ENCODE measurements at places on chromosomes 3 and 15.

DNA sequence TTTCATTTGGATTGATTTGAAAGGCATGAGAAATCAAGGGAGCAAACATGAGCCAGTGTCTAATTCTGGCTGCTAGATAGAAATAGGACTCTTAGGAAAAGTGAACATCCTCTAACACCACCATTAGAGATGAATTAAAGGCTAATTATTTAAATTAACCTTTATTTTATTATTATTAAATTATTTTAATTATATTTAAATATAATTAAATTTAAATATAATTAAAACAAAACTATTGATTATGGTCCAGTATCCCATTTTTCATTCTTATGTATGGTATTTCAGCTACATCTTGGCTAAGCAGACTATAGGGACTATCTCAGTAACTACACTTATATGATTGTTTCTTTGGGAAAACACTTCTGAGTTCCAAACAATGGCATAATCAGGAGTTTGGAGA, 904.8 kb downstream of the NAALADL2 start:
- ATAC-seq = no peak

GRCh38 chr3:96831175-96831574, 16.8 kb downstream of the EPHA6 start:
- ATAC-seq = no peak

- no peak for ATAC-seq
Measured at GRCh38 chr15:29093065-29093435, 176.6 kb downstream of the NSMCE3 start.

GRCh38 chr3:49674497-49674983, 389 bp downstream of the APEH start:
- ATAC-seq = peak; percentile 60

DNA sequence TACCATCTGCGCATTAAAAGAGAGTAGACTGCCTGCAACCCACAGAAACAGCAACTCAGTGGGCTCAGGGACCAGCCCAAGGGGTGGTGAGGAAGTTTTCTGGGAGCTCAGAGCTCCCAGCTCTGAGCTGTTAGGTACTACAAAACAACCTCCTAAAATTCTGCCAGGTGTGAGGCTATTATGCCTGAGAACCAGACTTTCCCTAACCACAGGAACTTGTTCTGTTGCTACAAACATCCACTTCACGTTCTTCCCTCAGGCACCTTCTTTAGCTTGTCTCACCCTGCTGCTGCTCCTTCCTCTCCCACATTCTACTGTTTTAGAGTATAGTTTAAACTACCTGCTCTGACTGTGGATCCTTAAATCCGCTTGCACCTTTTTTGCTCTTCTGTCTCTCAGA, 399.4 kb downstream of the ROBO1 start:
- ATAC-seq = no peak

DNA sequence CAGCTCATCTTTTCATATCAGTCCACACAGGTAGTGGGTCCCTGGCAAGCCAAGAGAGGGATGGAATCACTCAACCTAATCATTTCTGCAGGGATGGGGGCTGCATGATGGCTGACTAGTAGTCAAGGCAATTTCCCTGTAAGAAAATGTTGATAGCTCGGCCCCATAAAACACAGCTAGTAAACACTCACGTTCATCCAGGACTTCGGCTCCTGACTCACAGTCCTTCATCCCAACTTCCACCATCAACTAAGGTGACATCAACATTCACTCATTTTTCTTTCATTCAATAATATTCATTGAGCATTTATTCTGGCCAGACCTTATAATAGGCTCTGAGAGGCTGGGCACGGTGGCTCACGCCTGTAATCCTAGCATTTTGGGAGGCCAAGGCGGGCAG, 4.4 kb upstream of the ACAP2 start:
- no peak for ATAC-seq

- ATAC-seq = no peak
Measured at GRCh38 chr15:45863881-45864580, 229.2 kb downstream of the SQOR start.

DNA sequence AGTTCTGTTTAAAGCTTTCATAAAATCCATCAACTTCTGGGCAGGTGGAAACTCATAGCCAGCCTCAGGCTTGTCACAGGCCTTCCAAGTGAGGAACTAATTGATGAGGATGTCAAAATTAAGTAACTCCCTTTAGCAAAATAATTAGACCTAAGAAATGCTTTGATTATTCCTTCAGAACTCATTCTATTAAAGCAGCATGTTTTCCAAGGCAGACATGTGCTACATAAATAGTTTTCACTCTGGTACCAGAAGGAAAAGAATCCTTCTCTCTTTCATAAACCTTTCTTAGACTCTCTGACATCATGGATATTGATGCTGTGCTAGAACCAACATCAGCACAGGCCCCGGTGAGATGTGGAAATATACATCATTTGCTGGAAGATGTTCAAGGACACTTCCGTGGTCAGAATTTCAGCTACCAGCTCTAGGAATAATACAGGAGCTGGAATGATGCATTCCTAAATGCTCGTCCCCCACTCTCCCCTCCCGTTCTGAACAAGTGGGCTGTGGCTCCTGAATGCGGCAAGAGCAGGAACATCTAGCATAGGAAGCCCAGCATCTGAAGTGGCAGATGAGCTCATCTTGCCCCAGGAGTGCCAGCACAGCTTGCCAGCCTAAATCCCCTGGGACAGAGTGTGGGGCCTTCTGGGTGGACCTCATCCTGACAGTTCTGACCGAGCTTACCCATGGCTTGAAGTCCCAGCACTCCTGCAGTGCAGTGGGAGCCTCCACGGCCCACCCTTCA, 82.4 kb downstream of the WWTR1 start:
- ATAC-seq = peak; percentile 69

- no peak for ATAC-seq
Measured at GRCh38 chr3:58000306-58001085, 7.7 kb upstream of the FLNB start.

- ATAC-seq = no peak
Measured at GRCh38 chr15:84605554-84605882, 4.7 kb downstream of the ZSCAN2 start.

DNA sequence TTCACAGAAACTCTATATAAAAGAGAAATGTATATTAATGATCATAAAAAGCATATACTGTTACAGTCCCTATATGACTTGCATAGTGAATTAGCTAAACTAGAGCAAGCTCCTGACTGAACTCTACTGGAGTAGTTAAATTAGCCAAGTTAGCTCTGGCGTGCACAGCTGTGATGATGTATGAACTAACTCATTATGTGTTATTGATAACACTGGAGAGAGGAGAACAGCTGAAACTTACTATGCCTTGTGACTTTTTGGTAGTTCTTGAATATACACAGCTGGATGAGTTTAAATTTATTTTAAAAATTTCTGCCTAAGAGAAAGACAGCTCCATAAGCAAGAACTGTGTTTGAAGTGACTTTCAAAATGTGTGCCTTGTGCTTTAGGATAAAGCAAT, 8.1 kb downstream of the TIPARP start:
- ATAC-seq = no peak

DNA sequence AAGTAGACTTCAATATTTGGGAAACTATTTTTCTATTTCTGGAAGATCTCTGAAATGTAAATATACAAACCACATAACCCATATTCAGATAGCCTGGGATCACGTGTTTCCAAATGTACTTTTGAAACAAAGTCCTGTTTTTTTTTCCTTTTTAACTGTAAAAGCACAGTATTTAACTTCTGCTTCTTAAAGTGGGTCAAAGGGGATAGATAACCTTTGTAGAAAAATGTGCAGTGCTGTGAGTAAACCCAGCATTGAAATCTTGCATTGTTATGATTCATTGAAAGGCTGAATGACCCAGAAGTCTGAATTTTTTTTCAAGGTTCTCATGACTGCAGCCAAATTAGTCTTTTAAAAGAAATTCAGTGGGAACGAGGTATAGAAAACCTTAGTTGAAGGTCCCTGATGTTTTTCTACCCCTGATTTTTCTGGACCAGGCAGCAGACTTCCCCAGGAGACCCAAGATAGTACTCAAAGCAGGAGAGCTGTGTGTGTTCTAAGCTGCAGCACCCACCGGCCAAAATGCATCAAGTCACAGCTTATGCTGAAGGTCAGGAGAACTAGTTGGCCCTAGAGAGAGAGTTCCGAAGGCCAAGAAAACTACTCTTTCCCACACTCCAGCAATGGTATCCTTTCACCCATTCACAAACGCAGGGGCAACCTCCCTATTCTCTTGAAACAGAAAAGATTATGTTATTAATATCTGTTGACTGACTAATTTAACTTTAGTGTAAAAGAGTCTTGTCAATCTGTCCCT, 43.6 kb upstream of the APH1B start:
- peak; percentile 67 for ATAC-seq

Data from SK-N-SH treated with all-trans-retinoic acid at 6 μM for 48 hours (cell line).